NCI-H1092 treated with DMSO at 0.1 percent for 48 hours (cell line): ENCODE measurements at places on chromosomes 7 and 10.

DNA sequence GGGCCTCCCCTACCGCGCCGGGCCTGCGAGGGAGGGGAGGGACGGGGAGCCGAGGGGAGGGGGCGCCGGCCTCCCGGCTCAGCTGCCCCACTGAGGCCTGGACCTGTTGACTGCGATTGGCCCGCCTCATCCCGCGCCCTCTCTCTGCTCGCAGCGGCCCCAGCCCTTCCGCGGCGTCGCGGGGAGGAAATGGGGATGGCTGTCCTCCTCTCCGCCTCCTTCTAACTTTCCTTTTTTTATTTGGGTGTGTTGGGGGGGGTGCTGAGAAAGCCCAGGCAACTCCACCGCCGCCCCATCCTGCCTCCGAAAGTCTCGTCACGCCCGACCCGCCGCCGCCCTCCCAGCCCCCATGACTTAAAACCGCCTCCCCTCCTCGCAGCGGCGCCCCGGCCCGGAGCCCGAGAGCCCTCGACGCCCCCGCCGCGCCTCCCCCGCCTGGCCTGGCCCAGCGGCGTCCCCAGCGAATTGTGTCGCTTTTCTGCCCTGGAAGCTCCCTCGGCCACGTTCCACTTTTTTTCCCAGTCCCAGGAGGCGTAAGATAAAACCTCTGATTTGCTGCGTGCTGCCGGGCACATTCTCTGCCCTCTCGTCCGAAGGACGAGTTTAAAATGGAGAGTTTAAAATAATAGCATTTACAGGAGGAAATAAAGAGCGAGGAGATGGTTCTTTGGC is 842 bp upstream of the SKIDA1 start:
- peak; percentile 53 for DNase-seq

GRCh38 chr10:32197423-32197822 is 141.2 kb upstream of the KIF5B start:
- no peak for DNase-seq

GRCh38 chr7:128409596-128410450 is at the start of gene IMPDH1:
IMPDH1 (minus strand) TSS chr7:128409982; CDS start chr7:128409901, 81 bp downstream.
- DNase-seq: peak; percentile 73

- no peak for DNase-seq
Observed at GRCh38 chr7:91149341-91150246, 114.6 kb upstream of the FZD1 start.

DNA sequence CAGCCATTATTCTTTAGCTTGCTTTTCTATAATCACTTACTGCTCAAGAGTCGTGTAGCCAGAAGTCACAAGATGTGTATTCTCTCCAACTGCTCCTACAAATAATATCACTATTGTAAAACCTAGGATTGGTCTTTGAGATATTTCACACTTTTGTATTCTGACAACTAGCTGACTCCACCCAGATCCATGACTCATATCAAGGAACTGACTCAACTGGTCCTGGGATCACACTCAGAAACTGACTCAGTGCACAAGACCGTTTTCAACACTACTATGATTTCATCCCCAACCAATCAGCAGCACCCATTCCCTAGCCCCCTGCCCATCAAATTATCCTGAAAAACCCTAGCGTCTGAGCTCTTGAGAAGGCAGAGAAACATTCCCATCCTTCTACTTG is 56.5 kb upstream of the ORC5 start:
- no peak for DNase-seq

- DNase-seq: no peak
Observed at GRCh38 chr7:130191791-130192190, 13.4 kb downstream of the TMEM209 start.

GRCh38 chr10:3778692-3779157 is 6.3 kb downstream of the KLF6 start:
- DNase-seq: no peak

DNA sequence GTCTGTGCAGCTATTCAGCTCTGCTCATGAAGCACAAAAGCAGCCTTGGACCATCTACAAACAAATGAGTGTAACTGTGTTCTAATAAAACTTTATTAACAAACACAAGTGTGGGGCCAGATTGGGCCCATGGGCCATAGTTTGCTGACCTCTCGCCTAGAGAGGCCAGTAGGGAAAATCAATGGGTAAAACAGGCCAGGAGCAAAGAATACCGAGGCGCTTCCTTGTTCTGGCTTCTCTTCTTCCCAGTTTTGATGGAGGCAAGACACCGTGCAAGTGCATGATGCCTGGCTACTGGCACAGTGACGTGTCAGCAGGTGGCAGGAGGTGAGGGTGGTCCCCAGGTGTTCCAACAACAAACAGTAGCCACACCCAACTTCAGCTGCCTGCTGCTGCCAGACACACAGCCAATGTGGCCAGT is 94.3 kb upstream of the SDK1 start:
- DNase-seq: no peak

DNA sequence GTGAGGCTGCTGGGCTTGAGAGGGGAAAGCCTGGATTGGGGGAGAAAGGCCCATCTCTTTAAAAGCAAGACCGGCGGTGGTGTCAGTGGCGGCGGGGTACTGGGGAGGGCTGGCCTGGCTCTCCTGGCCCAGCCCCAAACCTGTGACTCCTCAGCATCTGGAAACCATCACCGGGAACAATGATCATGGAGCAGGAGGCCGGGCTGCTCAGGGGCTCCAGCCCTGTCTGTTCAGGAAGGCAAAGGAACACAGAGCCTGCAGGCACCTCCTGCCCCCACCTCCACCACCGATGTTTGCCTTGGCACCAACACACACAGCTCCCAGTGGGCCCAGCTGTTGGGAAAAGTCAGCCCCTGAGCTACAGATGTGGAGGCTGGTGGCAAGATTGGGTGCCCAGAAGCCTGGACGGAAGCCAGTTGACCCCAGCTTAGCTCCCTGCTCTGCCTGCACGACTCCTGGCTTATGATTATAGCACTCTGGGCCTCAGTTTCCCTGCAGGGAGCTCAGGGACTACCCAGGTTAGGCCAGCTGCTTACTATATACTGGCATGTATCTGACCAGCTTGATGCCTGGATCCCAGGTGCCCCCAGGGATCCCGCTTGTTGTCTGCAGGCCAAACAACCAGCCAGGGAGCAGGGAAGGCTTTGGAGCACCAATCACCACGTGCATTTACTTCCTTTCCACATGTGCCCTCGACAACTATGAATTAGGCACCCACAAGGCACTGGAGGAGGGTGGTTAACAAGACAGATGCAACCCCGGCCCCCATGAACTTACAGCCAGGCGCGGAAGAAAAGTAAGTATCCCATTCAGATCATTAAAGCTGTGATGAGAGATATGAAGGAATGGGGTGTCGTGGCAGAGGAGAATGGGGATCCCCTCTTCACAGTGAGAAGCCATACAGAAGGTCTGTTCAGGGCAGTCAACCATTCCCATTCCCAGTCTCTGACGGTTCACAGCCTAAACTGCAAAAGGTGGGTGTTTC is 37.3 kb downstream of the ZCCHC24 start:
- peak; percentile 11 for DNase-seq

DNA sequence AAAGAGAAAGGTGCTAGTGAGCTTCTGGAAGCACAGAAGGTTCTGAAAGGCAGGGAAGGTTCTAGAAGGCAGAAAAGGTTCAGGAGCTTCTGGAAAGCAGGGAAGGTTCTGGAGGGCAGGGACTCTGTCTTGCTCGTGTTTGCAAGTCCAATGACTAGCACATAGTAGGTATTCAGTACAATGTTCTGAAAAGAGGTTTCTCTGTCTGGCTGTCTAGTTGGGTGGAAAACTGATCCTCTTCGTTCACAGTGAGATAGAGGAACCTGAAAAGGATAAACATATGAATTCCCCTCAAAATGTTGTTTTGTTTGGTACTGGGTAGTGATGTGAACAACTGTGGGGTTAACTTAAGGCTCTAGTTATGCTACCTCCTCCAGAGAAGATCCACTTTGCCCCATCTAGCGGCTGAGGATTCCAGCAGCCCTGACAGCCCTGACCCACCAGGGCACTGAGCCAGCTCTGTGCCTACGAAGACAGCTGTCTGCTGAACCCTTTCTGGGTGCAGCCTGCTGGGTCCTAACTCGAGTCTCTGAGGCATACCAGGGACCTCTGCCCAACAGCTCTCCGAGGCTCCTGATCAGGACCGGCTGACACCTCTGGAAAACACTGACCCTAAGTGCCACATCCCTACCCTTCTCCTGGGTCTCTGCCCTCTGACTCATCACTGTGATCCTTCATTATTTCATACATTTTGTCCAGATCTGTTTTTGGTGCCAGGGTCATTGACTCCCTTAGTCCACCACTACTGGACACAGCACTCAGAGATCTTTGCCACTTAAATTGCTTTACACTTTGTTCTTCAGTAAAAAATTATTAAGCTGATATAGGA is 15.4 kb downstream of the PTPRN2 start:
- DNase-seq: peak; percentile 67

DNA sequence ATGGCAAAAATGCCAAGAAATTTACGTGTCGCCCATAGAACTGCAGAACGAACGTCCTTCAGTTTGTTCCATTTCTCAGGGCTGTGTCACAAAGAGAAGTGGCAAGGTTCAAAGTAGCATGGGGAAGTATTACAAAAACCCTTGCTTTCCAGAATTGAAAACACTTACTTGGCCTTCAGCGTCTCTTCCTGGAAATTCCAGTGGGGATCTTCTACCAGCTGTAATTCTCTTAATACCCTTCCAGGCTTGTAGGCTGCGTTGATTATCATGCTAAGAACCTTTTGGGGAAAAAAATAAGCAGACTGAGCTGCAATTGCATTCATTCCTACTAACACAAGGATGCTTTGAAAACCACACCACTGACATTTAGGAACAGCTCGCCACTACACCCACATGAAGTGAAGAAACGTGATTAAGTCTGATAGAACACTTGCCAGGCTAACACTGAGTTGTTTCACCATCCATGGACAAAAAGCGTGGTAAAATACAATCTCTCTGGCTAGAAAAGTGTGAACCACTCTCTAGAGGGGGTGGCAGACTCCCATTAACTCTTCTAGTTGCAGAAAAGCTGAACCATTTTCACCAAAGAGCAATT is 222.3 kb downstream of the SFMBT2 start:
- no peak for DNase-seq

DNA sequence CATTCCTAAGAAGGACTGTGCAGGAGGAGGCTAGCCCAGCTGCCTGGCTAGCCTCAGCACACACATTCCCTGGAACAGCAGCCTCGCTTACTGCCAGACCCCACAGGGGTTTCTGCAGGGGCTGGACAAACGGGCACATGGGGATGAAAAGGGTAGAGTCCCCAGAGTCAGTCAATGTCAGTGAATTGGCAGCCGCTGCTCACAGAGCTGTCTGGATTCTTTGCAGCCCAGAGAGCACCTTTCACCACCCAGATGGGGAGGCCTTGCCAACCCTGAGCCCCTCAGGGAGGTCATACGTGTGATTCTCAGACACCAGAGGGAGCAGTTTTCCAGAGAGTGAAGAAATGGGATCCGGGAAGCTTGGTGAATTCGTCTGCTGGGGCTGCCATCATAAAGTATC is 143.3 kb downstream of the KCNMA1 start:
- peak; percentile 55 for DNase-seq

GRCh38 chr7:106064771-106065574 is 47.1 kb downstream of the SYPL1 start:
- DNase-seq: peak; percentile 81

DNA sequence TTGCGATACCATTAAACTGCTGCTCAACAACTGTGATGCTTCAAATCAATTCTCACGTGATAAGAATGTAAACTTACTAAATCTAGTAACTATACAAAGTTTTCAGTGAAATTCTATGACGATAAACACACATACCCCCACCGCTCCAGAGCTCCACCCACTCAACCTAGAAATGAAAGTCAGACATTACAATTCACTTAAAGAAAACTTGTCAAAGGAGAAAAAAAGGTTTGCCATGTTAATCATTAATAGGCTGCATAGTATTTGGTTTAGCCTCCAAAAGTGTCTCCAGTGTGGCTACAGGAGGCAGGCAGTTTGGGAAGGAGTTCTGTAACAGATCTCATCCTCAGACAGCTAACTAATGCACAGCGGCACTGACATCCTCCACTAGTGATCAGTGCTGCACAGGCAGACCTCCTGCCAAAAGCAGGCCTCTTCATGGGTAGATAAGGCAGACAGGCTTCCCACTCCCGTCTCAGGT is 3.1 kb downstream of the HERPUD2 start:
- DNase-seq: no peak

DNA sequence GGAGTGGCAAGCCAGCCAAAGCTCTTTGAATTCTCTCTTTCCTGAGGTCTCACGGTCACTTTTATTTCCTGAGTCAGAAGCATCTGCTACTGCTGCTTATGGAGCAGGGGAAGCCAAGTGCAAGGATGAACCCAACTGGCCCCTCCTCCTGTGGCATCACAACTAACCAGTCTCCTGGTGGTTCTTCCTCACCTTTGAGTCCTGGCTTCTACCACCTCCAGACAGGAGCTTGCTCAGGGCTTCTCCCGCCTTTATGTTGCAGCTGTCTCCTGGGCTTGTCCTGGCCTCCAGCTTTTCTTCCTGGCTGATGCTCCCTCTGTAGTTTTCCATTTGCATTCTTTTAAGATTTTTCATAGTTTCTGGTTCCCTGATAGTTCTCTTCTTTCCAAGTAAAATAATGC is 349.7 kb upstream of the NRP1 start:
- DNase-seq: no peak
